NCI-H146 (cell line): ENCODE measurements at places on chromosomes 16 and 17.

DNA sequence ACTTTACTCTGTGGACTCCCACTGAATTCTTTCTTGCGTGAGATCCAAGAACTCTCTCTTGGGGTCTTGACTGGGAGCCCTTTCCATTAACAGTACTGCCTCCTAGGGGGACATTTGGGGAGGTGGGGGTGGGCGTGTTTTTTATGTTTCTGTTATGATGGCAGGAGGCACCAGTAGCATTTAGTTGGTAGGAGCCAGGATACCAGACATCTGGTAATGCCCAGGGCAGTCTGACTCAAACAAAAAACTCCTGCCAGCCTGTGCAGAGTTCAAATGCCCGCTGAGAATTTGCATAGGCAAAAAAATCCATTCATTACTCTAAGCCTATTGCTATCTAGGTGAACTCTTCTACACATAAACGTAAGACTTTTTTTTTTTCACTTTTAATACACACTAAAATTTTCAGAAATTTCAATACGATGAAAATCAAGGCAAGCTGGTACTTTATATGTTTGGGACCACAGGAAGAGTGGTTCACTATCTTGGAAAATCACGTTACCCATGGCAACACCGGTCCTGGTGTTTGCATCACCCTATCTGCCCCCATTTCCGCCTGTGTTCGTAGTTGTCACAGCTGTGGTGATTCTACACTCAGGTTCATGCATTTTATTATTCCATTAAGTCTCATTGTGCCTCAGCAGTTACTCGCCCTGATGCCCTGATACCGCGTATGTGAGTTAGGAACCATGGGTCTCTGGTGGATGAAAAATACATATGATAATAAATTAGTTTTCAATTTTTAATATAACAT is 121.1 kb upstream of the XYLT1 start:
- no peak for DNase-seq

DNA sequence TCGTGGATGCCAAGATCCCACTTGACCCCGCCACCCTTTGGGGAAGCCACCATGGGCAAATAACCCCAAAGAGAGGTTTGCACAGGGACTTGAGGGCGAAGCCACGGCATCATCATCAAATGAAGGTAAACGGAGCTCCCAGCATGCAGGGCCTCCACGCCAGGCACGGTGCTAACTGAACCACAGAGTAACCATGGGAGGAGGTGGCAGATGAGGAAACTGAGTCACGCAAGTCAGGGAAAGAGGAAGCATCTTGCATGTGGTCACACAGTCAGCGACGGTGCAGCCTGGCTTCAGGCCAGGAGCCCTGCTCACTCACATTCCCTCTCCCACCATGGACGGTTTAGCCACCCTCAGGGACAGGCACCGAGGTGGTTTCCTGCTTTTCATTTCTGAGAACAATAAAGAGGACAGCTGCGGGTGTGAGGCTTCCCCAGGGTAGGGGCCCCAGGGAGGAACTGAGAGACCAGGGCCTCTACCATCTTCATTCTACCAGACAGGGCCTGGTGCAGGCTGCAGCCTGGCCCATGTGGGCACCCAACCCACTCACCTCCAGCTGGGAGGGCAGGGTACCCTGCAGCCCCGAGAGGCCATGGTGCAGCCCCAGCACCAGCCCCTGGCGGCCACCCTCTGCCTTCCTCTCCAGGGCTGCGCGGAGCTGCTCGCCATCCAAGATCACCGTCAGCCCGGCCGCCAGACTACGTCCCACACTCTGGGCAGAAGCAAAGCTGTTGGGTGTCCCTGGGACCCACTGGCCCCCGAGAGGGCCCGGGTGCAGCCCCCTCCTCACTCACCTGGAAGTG is 78.3 kb downstream of the RMI2 start:
- no peak for DNase-seq

DNA sequence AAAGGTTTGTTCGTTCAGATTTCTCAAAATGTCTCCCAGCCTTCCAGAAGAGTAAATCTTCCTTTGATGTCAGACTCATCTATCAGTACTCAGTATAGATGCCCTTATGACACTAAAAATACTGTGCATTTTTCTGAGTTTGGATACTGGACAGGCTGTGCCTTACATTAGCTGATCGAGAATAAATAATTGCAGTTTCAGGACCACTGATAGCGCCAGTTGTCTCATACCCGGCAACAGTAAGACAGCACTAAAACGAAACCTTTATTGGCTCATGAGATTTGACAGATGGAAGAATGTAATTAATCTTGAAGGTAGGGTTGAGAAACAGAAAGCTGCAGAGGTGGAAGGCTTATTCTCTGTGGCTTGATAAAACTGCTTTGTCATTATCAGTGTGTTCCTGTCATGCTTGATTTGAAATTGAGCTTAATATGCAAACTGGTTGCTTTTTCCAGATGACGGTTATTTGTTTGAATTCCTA is 1.2 kb downstream of the ATP6V0A1 start:
- DNase-seq = no peak

GRCh38 chr16:86018487-86018886 is 119.5 kb downstream of the IRF8 start:
- no peak for DNase-seq

DNA sequence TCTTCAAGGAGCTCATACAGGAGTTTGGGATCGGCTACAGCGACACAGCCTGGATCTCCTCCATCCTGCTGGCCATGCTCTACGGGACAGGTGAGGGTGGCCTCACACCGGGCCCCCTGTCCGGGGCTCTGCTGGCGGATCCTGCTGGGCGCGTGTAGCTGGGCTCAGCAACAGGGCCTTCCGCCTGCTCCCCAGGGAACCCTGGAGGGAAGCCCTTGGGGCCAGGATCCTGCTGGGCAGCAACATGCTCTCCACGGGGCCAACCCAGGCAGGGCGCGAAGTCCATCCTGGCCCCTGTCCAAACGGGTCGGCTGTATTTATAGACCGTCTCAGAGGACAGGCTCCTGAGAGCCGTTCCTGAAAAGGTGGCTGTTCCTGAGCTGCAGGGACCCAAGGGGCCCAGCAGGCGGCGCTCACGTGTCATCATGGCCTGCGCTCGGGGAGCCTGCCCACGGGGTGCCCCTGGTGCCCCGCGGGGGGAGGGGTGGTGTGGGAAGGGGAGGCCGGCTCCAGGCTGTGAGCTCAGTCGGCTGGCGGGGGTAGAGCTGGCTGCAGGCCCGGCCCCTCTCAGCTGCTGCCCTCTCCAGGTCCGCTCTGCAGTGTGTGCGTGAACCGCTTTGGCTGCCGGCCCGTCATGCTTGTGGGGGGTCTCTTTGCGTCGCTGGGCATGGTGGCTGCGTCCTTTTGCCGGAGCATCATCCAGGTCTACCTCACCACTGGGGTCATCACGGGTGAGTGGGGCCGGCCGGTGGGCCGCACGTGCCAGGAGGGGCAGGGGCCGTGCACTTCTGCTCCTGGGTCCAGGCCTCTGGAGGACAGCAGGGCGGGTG is 7.5 kb downstream of the SLC16A3 start:
- peak; percentile 75 for DNase-seq

- DNase-seq = no peak
These were observed 103.9 kb upstream of the ZNF750 start for GRCh38 chr17:82943751-82944150.

- DNase-seq = no peak
These were observed 5.1 kb downstream of the PITPNA start for GRCh38 chr17:1557355-1558095.
